H1 (cell line): ENCODE measurements at places on chromosomes 2 and 18. TPM values are rescaled to one million over a fixed set of nuclear protein-coding genes. Genes with fewer than 3 reads are reported as not detected.

Gene SULT1C4
- polyA plus RNA-seq = 1.5 and 1.6 TPM in 2 replicates

Gene SLC11A1
- polyA plus RNA-seq = 0.13 and 0.20 TPM in 2 replicates

Gene RAD51AP2
- 0.02 and 0.03 TPM in 2 replicates for polyA plus RNA-seq

DNA sequence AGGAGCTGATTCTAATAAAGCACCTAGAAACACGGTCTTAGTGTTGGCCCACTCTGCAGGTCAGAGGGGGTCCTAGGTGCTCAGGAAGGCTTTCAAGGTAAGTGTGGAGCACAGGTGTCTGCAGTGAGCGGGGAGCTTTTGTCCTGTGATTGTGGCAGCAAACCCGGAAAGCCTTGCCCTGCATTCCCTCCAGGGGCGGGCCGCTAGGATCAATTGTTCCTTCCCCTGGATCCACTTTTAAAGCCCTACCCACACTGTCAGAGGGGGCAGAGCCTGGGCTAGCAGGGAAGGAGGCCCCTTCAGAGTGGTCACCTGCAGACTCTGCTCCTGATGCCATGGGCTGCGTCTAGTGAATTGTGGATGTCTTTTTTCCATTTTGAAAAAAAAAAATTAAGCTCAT is 176.0 kb downstream of the CTIF start:
- no peak for DNase-seq

DNA sequence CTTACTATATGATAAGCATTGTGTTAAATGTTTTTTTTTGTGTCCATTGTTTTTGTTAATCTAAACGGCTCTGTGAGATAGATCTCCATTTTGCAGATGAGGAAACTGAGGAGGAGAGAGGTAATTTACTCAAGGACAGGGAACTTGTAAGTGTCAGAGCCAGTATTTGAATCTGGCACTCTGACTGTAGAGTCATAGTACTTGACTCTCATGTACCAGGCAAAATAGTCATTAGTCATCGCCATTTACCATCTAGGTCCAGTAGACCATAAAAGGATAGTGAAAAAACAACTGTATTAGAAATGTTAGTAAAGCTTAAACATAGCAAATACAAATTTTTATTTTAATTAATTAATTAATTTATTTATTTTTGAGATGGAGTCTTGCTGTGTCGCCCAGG is 4.8 kb downstream of the PSMD14 start:
- DNase-seq = no peak

- no peak for DNase-seq
Measured at GRCh38 chr2:165827016-165827920, 33.2 kb upstream of the GALNT3 start.
